Activated CD8-positive, alpha-beta T cell treated with anti-CD3 and anti-CD28 coated beads for 36 hours (primary cell): ENCODE measurements at places on chromosomes 5 and 9. TPM values are rescaled to one million over a fixed set of nuclear protein-coding genes. Genes with fewer than 3 reads are reported as not detected.

The MZB1 gene
- 14.5 TPM for total RNA-seq

The SLC46A2 gene
- total RNA-seq = not detected

The MCTP1 gene
- total RNA-seq = 0.40 TPM

The MARCOL gene
- total RNA-seq = not detected

The DAPK1 gene
- 1.7 TPM for total RNA-seq

The ZNF79 gene
- 7.6 TPM for total RNA-seq

DNA sequence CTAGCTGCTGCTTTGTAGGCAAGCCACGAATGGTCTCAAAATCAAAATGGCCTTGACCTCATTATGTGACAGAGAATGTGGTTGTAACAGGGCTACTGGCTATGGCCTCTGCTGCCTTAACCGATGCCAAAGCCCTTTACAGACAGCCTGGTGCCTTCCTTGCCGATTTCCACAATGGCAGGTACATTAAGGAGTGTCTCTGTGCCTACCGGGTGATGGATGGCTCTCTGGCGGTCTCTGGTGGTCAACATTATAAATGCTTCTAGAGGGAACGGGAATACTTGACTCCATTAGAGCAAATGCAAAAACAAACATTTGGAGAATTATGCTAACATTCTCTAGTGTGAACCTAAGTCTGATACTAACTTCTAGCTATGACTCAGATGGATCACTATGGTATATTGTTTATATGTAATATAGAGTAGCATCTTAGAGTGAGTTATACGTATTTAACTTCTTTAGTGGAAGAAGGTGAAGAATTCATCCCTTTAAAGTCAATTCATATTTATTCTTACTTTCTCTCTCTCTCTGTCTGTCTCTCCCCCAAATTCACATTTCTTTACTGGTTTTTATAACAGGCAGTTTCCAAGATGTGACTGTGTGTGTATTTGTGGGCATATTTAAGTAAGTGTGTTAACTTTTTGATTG, 52.5 kb downstream of the RPS23 start:
- peak; percentile 73 for DNase-seq
- H3K4me1 ChIP-seq = peaks cover 3% of the 10 kb centered on the region
- H3K36me3 ChIP-seq = no peaks in the 10 kb centered on the region
- H3K27me3 ChIP-seq = no peaks in the 10 kb centered on the region
- H3K4me3 ChIP-seq = no peak overlapping the region

- H3K4me3 ChIP-seq = no peak overlapping the region
- no peaks in the 10 kb centered on the region for H3K36me3 ChIP-seq
- no peak for DNase-seq
- H3K4me1 ChIP-seq = peaks cover 3% of the 10 kb centered on the region
- peaks cover 24% of the 10 kb centered on the region for H3K27me3 ChIP-seq
- no peak overlapping the region for H3K27ac ChIP-seq
Measured at GRCh38 chr5:136128481-136128880, 4.2 kb upstream of the SMAD5 start.

- H3K4me3 ChIP-seq = no peak overlapping the region
- H3K36me3 ChIP-seq = no peaks in the 10 kb centered on the region
- H3K27me3 ChIP-seq = no peaks in the 10 kb centered on the region
- H3K27ac ChIP-seq = no peak overlapping the region
- DNase-seq = no peak
Measured at GRCh38 chr5:8329773-8330172, 460.8 kb downstream of the MTRR start.

GRCh38 chr9:94983552-94983951, 257.1 kb downstream of the AOPEP start:
- no peak for DNase-seq
- H3K36me3 ChIP-seq = peaks cover 9% of the 10 kb centered on the region
- peaks cover 8% of the 10 kb centered on the region for H3K4me1 ChIP-seq
- H3K27me3 ChIP-seq = no peaks in the 10 kb centered on the region
- H3K4me3 ChIP-seq = no peak overlapping the region

GRCh38 chr5:118723021-118723338, 265.4 kb downstream of the DTWD2 start:
- DNase-seq = no peak
- H3K36me3 ChIP-seq = no peaks in the 10 kb centered on the region
- no peaks in the 10 kb centered on the region for H3K27me3 ChIP-seq
- H3K27ac ChIP-seq = no peak overlapping the region
- no peaks in the 10 kb centered on the region for H3K4me1 ChIP-seq

DNA sequence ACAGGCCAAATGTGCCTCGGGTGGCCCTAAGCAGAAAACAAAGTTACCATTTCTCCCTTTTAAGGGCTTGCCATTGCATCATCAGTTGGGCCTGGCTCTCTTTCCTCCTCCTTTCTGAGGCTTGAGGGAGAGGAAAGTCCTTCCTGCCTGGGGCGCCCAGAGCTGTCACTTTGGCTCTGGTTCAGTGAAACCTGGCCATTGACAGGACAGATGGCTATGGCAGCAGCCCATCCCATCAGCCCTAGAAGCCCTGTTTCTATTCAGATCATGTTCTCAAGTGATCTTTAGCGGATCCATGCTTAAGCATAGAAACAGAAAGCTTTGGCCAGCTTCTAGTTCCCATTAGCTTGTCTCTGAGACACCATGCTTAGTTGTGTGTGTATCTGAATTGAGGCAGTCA, 293.4 kb downstream of the YTHDC2 start:
- no peak for DNase-seq
- H3K27me3 ChIP-seq = no peaks in the 10 kb centered on the region
- no peak overlapping the region for H3K27ac ChIP-seq
- no peaks in the 10 kb centered on the region for H3K4me1 ChIP-seq

- peaks cover 77% of the 10 kb centered on the region for H3K36me3 ChIP-seq
- H3K27ac ChIP-seq = no peak overlapping the region
Measured at GRCh38 chr9:120507936-120508510, 71.9 kb downstream of the CDK5RAP2 start.

DNA sequence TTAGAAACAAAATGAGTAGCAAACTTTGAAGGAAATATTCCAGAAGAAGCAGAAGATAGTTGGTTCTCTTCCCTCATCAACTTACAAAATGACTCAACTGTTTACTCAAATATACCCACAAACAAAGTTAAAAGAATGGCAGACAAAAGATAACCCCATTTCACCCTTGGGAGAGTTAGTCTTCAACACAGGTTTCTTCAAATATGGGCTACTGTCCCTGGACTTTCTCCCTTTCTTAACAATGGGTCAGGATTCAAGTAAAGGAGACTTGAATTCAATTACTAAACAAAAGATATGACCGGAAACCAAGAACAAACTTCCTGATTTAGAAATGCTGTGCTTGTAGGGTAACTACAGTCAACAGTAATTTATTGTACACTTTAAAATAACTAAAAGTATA, 14.2 kb downstream of the RFX3 start:
- peaks cover 18% of the 10 kb centered on the region for H3K36me3 ChIP-seq
- no peaks in the 10 kb centered on the region for H3K27me3 ChIP-seq
- peaks cover 52% of the 10 kb centered on the region for H3K4me1 ChIP-seq
- no peak overlapping the region for H3K4me3 ChIP-seq
- H3K27ac ChIP-seq = no peak overlapping the region
- no peak for DNase-seq

- H3K27ac ChIP-seq = peak overlapping the region; percentile 85
- H3K36me3 ChIP-seq = no peaks in the 10 kb centered on the region
- H3K4me3 ChIP-seq = peak overlapping the region; percentile 90
- no peaks in the 10 kb centered on the region for H3K27me3 ChIP-seq
- peak; percentile 66 for DNase-seq
Measured at GRCh38 chr5:151251001-151251551, 1.9 kb upstream of the GM2A start.

- H3K27me3 ChIP-seq = peaks cover 12% of the 10 kb centered on the region
- peaks cover 3% of the 10 kb centered on the region for H3K4me1 ChIP-seq
- peak overlapping the region; percentile 51 for H3K4me3 ChIP-seq
- H3K36me3 ChIP-seq = no peaks in the 10 kb centered on the region
Measured at GRCh38 chr9:19934301-19934871, 145.5 kb upstream of the SLC24A2 start.

- no peaks in the 10 kb centered on the region for H3K36me3 ChIP-seq
- no peak overlapping the region for H3K4me3 ChIP-seq
- peak; percentile 19 for DNase-seq
- H3K27me3 ChIP-seq = no peaks in the 10 kb centered on the region
Measured at GRCh38 chr9:75200892-75201470, 112.7 kb downstream of the OSTF1 start.

DNA sequence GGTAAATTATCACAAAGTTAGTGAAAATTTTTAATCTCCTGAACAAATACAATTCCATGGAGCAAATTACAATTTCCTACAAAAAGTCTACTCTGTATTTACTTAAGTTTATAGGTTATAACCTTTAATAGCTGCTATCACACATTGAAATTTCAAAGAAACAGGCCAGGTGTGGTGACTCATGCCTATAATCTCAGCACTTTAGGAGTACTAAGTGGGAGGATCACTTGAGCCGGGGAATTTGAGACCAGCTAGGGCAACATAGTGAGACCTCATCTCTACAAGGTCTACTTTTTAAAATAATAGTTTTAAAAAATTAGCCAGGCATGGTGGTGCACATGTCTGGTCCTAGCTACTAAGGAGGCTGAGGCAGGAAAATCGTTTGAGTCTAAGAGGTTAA, 50.3 kb downstream of the HINT1 start:
- peaks cover 1% of the 10 kb centered on the region for H3K36me3 ChIP-seq
- DNase-seq = no peak
- no peak overlapping the region for H3K27ac ChIP-seq
- no peaks in the 10 kb centered on the region for H3K27me3 ChIP-seq

GRCh38 chr5:139954022-139954421, 89.1 kb downstream of the NRG2 start:
- no peaks in the 10 kb centered on the region for H3K4me1 ChIP-seq
- H3K4me3 ChIP-seq = no peak overlapping the region
- no peaks in the 10 kb centered on the region for H3K36me3 ChIP-seq
- H3K27ac ChIP-seq = no peak overlapping the region
- H3K27me3 ChIP-seq = peaks cover 13% of the 10 kb centered on the region

DNA sequence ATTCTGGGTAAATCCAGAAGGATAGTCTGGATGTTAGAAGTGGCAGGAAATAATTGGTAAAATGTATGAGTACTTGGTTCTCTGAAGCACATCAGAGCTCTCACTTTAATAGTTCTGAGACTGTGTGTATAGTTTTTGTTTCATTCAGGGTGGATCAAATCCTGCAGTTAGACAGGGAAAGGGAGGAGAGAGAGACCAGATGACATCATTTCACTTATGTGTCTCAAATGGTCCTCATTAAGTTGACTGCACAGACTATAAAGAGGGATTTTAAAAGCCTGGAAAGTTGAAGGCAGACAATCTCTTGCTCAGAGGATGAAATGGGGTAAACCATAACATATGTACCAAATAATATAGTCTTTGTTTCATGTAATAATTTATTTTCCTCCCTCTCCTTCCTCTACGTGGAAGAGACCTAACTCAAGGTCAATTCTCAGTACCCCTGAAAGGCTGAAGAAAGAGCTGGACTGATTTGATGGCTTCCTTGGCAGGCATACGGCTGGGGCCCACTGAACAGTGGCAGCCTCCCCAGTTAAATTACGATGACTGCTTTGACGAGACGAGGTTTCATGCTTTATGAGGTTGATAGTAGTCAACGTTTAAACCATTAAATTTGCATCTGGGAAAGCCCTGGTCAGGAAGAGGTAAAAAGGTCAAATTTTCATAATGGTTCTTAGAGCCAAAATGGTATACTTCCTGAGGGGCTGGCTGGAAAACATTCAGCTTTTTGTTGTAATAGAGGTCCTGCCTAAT, 395.1 kb upstream of the RPS23 start:
- no peak overlapping the region for H3K4me3 ChIP-seq
- H3K36me3 ChIP-seq = peaks cover 3% of the 10 kb centered on the region
- peaks cover 7% of the 10 kb centered on the region for H3K27me3 ChIP-seq
- H3K27ac ChIP-seq = no peak overlapping the region

GRCh38 chr5:121919046-121919445, 42.7 kb upstream of the SRFBP1 start:
- H3K27me3 ChIP-seq = peaks cover 8% of the 10 kb centered on the region
- H3K4me3 ChIP-seq = no peak overlapping the region
- H3K4me1 ChIP-seq = no peaks in the 10 kb centered on the region

GRCh38 chr5:60724126-60724525, 24.2 kb upstream of the DEPDC1B start:
- H3K4me3 ChIP-seq = no peak overlapping the region
- H3K27ac ChIP-seq = no peak overlapping the region
- H3K4me1 ChIP-seq = no peaks in the 10 kb centered on the region
- H3K36me3 ChIP-seq = no peaks in the 10 kb centered on the region

DNA sequence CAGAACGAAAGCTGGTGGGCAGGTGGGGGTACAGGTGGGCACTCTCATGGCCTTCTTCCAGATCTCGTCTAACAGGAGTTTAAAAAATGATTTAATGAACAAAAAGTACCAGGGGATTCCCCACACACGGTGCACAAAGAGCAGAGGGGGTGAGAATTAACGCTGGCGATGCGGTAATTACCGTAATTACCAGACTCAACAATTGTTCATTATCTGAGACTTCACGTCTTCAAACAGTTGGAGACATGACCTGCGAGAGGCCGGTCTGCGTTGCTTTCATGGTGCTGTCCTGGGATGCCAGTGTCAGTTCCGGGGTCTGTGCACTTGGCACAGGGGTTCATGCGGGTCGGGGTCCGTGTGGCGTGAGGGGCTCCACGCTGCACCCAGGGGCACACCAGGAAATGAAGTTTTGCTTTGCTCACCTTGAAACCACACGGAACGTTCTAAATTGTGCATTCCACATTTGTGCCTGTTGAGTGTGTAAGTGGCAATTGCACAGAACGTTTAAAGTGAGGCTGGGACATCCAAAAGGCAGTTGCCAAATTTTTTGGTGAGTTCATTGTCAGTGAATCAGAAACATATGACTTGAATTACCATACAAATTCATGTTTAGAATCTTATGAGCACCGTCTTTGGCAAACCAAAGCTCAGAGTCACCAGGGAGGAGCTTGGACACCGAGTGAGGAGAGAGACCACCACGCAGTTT, 256.4 kb upstream of the IRX1 start:
- DNase-seq = no peak
- no peaks in the 10 kb centered on the region for H3K36me3 ChIP-seq
- H3K4me1 ChIP-seq = no peaks in the 10 kb centered on the region
- no peak overlapping the region for H3K4me3 ChIP-seq
- no peak overlapping the region for H3K27ac ChIP-seq

DNA sequence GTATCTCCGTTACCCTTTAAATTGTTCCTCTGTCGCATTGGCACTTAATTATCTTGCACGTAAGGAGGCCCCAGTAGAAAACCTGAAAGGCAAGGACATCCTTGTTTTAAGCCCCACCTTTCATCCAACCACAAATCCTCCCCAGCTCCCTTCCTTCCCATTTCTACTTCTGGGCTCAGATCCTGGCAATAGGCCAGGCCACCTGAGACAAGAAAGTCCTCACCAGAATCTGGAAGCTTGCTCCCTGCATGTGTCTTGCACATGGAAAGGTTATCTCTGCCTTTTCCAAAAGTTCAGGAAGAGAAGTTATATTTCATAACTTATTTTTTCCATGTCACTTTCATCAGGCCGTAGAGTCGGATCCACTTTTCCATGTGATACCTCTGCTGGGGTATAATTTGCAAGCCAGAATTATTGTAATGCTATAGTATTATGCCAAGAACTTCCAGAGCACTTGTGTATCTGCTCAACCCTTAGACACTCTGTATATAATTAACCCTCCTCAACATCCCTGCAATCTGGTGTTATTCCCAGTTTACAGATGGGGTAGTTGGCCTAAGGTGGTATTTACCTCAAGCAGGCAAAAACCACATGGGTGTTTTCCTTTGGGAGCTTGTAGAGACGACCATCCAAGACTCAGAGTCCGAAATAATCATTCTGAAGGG, 2.6 kb upstream of the SHB start:
- H3K4me1 ChIP-seq = peaks cover 14% of the 10 kb centered on the region
- no peak for DNase-seq
- H3K27me3 ChIP-seq = peaks cover 4% of the 10 kb centered on the region
- H3K36me3 ChIP-seq = no peaks in the 10 kb centered on the region
- no peak overlapping the region for H3K4me3 ChIP-seq
